ENCODE measurements at places on chromosomes 12 and 14. TPM values are rescaled to one million over a fixed set of nuclear protein-coding genes. Genes with fewer than 3 reads are reported as not detected.
A peak's percentile ranks its signal among the peaks of the same experiment; 100 is the strongest.

PRKAG1 gene
- total RNA-seq = 57.9 TPM

DNA sequence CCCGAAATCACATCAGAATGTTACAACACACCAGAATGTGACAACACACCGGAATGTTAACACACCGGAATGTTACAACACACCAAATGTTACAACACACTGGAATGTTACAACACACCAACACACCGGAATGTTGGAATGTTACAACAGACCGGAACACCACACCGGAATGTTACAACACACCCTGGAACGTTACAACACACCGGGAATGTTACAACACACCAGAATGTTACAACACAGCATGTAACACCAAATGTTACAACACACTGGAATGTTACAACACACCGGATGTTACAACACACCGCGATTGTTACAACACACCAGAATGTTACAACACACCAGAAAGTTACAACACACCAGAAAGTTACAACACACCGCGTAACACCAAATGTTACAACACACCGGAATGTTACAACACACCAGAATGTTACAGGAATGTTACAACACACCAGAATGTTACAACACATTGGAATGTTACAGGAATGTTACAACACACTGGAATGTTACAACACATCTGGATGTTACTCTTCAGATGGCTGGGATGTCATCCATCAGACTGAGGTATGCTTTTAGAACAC is 21.1 kb downstream of the CHFR start:
- H3K4me3 ChIP-seq = no peak overlapping the region
- no peaks in the 10 kb centered on the region for H3K27me3 ChIP-seq
- peaks cover 24% of the 10 kb centered on the region for H3K36me3 ChIP-seq
- DNase-seq = no peak

DNA sequence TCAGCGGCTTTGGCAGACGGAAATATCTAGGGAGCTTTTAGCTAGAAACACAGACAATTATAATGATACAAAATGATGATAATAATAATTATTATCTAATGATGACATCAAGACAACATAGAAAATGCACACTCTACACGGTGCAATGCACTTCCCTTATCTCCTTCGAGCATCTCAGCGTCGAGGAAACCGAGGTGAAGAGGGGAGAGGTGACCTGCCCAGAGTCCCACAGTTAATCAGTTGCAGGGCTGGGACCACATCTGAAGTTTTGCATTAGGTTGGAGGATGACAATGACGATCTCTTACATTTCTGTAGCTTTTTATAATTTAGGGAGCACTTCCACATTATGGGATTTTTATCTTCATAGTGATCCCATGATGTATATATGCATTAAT is 130.2 kb downstream of the PAPOLA start:
- DNase-seq = no peak
- H3K27me3 ChIP-seq = no peaks in the 10 kb centered on the region
- H3K4me3 ChIP-seq = no peak overlapping the region
- H3K4me1 ChIP-seq = no peaks in the 10 kb centered on the region
- H3K27ac ChIP-seq = no peak overlapping the region

GRCh38 chr14:50784683-50785456 is 46.1 kb downstream of the NIN start:
- H3K27me3 ChIP-seq = no peaks in the 10 kb centered on the region
- DNase-seq = no peak
- peaks cover 61% of the 10 kb centered on the region for H3K4me1 ChIP-seq
- peak overlapping the region; percentile 82 for H3K27ac ChIP-seq
- H3K4me3 ChIP-seq = no peak overlapping the region

DNA sequence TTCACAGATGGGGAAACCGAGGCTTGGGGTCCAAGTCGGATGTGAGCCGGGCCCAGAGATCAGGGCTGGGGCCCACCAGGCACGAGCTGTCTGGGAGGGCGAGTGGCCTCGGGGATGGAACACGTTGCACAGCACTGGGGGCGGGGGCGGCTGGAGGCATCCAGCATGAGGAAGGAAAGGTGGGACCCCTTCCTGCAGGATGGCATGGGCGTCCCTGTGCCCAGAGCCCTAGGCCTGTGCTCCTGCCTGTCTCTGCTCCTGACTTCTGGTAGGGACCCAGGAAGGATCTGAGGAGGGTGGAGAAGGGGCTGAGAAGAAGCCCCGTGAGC is 183.4 kb downstream of the KIF26A start:
- DNase-seq = no peak
- no peak overlapping the region for H3K4me3 ChIP-seq
- H3K27me3 ChIP-seq = peaks cover 9% of the 10 kb centered on the region
- H3K36me3 ChIP-seq = no peaks in the 10 kb centered on the region
- no peak overlapping the region for H3K27ac ChIP-seq

GRCh38 chr12:75591628-75592027 is 80.2 kb upstream of the KRR1 start:
- H3K36me3 ChIP-seq = no peaks in the 10 kb centered on the region
- DNase-seq = no peak
- peaks cover 3% of the 10 kb centered on the region for H3K4me1 ChIP-seq

DNA sequence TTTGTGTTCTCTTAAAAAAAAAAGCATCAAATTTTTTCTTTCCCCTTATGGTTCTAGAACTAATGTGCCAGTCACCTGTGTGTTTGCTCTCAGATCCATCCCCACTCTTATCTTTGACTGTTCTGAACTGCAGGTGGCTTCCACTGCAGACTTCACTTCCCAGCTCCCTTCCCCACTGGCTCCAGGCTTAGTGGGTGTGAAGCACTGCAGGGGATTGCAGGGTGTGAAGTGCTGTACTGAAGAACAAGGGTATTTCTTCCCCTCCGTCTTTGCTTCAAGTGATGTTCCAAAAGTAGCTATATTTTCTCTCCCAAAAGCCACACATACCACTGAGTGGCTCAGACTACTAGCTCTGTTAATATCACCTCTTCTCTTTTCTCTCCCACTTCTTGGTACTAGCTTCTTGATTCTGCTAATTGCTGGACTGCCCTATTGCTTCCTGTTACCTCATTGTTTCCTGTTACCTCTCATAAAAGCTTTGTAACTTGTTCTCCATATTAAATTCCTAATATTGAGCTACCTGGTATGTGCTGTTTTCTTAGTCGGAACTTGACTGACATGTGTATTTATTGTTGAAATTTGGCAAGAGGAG is 115.4 kb upstream of the PRICKLE1 start:
- no peak overlapping the region for H3K27ac ChIP-seq
- no peak for DNase-seq
- no peak overlapping the region for H3K4me3 ChIP-seq

DNA sequence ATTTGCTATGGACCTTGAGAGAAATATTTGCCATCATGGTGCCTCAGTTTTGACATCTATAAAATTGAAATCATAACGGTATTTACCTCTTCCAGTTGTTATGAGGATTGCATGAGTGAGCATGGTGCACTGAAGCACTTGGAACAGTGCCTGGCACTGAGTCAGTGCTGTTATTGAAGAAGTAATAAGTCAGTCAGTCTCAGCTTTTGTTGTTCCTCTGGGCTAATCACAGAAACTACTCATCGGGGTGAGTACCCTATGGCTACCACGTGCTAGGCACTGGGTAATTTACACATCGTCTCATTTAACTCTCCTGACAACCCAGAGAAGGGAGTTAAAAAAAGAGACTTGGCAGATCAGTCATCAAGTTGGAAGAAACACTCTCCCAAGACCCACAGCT is 159.5 kb upstream of the NRXN3 start:
- DNase-seq = no peak
- no peaks in the 10 kb centered on the region for H3K4me1 ChIP-seq
- no peak overlapping the region for H3K27ac ChIP-seq
- peaks cover 16% of the 10 kb centered on the region for H3K27me3 ChIP-seq
- H3K4me3 ChIP-seq = no peak overlapping the region

GRCh38 chr14:72597252-72598233 is 296.4 kb downstream of the DPF3 start:
- peaks cover 23% of the 10 kb centered on the region for H3K4me1 ChIP-seq
- H3K27ac ChIP-seq = no peak overlapping the region
- no peak overlapping the region for H3K4me3 ChIP-seq
- DNase-seq = no peak
- peaks cover 18% of the 10 kb centered on the region for H3K27me3 ChIP-seq
